Muscle of back (tissue), 13 donors: ENCODE measurements at places on chromosomes 13 and 19.
A peak's percentile ranks its signal among the peaks of the same experiment; 100 is the strongest.

- no peak for DNase-seq
Observed at GRCh38 chr13:46374710-46375109, 12.3 kb downstream of the RUBCNL start.

DNA sequence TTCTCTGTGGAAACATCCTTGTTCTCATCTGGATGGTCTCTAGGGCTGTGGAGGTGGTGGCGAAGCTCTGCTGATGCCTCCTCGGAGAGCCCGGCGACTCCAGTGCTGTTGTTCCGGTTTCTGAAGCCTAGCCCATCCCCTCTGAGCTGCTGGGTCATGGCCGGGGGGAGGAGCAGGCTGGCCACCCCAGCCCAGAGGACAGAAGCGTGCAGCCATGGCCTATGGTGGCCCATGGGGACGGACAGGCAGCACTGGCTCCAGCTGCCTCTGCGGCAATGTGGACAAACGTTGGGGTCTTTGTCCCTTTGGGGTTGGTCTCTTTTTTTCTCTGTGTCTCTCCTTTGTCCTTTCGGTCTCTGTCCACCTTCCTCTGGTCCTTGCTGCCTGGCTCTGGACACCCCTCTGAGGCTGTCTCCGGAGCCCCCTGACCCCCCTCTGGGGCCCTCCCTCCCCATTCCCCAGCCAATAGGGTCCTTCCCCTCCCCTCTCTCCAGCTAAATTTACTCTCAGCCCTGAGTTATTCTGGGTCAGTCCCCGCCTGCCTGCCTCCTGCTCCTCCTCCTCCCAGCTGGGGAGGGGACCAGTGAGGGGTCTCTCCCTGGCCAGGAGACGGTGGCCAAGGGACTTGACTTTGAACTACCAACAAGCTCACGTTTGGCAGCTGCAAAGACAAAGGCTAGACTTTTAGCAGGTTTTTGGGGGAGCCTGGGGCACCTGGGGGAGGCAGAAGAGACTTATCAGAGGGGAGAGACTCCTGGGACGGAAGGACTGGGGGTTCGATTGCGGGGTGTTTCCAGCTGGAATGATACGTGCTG lies at the start of gene HRC:
Gene HRC (minus strand): TSS at position 392 of the 815 bp plus-strand sequence. CDS start 159 bp downstream, at position 233.
- peak; percentile 61 for DNase-seq

DNA sequence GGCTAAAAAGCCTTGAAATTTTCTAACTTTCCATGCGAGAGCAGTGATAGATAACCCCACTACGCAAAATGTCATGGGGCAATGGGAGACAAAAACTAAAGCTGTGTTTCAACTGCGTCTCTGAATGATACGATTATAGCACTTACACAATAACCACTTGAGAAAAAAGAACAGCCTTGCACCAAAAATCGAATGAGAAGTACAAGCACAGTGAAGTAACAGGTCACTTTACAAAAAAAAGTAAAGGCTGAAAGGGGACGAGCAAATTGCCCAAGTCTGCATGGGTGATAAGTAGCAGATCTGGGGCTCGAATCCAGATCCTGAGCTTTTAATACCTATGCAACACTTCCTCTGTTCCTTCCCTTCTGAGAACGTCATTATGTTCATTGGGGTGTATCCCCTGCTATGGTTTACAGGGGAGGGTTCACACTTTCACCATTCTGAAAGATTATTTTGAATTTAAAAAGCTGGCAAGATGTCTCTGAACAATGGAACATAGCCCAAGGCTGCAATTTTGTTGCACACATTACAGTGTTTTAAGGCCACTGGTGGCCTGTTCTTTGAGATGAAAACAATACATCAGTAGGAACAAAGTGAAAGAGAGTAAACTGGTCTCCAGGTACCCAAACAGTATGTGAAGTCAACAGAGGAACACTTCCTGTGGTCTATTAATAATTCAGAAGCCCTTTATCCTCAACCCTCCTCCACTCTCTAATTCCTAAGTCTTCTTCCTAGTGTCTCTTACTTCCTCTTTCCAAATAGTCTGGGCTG lies 3.2 kb downstream of the CPB2 start:
- DNase-seq, result no peak

- DNase-seq, result no peak
Observed at GRCh38 chr13:100798739-100799361, 124.3 kb upstream of the TMTC4 start.

- no peak for DNase-seq
Observed at GRCh38 chr19:15101479-15102082, 5.6 kb upstream of the SYDE1 start.

DNA sequence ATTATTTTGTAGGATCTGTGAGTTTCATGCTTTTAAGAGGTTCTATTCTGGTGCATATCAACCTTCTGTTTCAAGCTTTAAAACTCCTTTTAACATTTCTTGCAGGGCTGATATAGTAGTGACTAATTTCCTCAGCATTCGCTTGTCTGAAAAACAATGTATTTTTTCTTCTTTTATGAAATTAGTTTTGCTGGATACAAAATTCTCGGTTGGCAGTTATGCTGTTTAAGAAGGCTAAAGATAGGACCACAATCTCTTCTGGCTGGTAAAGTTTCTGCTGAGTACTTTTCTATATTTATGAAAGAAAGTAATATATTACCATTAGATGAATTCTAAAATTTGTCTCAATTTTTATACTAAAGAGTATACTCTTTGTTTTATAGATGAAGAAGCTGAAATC lies 487.8 kb upstream of the SPRY2 start:
- no peak for DNase-seq

DNA sequence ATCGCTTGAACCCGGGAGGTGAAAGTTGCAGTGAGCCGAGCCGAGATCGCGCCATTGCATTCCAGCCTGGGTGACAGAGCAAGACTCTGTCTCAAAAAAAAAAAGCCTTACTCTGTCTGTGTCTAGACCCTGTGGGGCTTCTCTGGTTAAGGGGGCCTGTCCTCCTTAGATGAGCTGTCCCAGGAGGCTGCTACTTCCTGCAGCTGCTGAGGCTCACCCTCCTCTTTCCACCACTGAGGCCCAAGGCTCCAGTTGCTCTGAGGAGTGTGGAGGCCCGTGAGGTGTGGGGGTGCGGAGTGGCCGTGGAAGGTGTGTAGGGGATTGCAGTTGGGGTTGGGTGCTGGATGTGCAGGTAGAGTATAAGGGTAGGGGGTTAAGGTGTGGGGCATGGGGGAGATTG lies 22.1 kb upstream of the RASA3 start:
- no peak for DNase-seq

GRCh38 chr19:56124578-56124977 lies 3.5 kb upstream of the ZNF787 start:
- DNase-seq, result no peak

DNA sequence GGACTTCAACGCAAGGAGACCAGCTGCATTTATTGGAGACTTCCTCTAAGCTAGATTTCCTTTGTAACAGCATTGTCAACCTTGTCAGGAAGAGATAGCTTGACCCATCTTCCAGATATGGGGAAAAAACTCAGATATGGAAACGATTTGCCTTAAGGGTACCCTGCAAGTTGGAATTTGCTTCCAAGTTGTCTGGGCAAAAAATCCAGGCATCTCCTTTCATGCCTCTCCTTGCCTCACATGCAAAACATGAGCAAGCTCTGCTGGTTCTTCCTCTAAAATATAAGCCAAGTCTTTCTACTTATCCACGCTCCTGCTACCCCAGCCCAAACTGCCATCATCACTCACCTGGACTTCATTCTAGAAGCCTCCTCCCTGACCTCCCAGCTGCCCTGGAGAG lies 6.4 kb upstream of the DNMT1 start:
- no peak for DNase-seq

GRCh38 chr13:64755961-64756360 lies 2474.2 kb downstream of the PCDH9 start:
- no peak for DNase-seq

GRCh38 chr13:37481011-37481884 lies 117.3 kb downstream of the POSTN start:
- DNase-seq, result peak; percentile 94

GRCh38 chr19:54201980-54202379 lies 1.3 kb downstream of the RPS9 start:
- DNase-seq, result no peak

GRCh38 chr19:29089315-29089870 lies 123.6 kb downstream of the UQCRFS1 start:
- peak; percentile 16 for DNase-seq

- no peak for DNase-seq
Observed at GRCh38 chr19:18616023-18616422, 3.4 kb downstream of the TMEM59L start.

- no peak for DNase-seq
Observed at GRCh38 chr13:50544211-50544610, 299.3 kb downstream of the DLEU7 start.

GRCh38 chr13:45149964-45150363 lies 29.7 kb downstream of the GTF2F2 start:
- no peak for DNase-seq

GRCh38 chr13:78383071-78383484 lies 220.3 kb downstream of the POU4F1 start:
- DNase-seq, result peak; percentile 59

GRCh38 chr13:75258159-75258782 lies 223.7 kb downstream of the TBC1D4 start:
- DNase-seq, result peak; percentile 44

- no peak for DNase-seq
Observed at GRCh38 chr13:44876782-44877324, 112.4 kb downstream of the NUFIP1 start.

DNA sequence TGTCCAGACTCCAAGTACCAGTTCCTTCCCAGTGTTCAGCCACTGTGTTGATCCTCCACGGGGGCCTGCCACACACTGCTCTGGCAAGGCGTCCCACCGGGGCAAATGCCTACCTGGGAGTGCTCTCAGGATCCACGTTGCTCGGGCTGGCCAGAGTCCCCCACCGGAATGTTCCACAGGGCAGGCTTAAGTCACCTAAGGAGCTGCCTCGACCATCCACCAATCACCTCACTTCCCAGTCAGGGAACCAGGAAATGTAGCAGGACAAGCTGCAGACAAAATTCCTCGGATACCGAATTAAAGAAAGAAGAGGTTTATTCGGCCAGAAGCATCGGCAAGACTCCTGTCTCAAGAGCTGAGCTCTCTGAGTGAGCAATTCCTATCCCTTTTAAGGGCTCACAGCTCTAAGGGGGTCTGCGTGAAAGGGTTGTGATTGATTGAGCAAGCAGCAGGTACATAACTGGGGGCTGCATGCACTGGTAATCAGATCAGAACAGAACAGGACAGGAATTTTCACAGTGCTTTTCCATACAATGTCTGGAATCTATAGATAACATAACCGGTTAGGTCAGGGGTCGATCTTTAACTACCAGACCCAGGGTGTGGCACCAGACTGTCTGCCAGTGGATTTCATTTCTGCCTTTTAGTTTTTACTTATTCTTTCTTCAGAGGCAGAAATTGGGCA lies 56.9 kb upstream of the EDNRB start:
- DNase-seq, result no peak

- DNase-seq, result peak; percentile 23
Observed at GRCh38 chr13:28820099-28821051, at the start of gene MTUS2. TSS of gene MTUS2 (plus strand) at chr13:28820339.

GRCh38 chr13:113158946-113159345 lies 498 bp downstream of the PROZ start:
- no peak for DNase-seq

DNA sequence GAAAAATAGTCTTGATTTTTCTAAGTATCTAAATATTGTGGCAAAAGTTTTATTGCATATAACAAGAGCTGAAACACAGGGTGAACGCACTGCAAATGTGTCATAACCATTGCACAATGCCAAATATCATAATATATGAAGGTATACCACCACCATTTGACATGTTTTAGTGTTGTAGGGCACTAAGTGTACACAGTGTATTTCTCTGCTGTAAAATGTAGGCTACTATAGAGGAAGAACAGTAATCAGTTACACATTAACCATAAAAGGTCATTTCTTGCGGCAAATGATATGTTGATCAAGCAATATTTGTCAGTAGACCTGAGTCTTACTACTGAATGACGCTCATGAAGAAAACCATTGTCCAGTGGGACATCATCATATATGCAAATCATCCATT lies 18.3 kb upstream of the KLF5 start:
- no peak for DNase-seq

GRCh38 chr13:99659226-99659625 lies 158.0 kb downstream of the TM9SF2 start:
- no peak for DNase-seq

DNA sequence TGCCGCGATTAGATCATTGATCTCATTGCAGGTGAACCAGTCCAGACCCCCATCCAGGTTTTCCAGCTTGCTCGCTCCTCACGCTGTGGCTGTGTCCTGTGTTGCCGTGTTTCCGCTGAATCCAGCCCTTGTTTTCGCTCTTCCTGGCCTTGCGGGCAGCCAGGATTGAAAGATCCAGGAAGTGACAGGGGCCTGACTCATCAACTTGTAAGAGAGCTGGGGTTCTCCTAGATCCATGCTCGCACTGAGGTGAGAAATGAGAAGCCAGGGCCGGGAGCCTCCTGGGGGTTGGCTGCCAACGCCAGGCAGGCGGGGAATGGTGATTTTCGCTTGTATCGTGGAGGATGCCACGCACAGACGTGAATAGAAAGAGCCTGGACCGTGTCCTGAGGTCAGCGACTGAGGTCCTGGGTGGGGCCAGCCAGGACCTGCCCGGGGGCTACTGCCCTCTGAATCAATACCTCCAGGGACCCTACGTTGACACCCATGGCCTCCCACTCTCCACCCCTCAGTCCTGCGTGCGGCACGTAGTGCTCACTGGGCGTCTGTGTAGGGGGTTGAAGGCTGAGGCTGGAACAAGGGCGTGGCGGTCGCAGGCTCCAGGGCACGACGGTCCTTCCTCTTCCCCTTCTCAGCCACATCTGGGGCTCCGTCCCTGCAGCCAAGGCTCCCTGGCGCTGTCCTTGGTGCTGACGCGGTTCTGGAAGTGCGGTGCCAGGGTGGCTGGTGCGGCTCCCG lies 7.3 kb upstream of the PTPRH start:
- DNase-seq, result peak; percentile 90

DNA sequence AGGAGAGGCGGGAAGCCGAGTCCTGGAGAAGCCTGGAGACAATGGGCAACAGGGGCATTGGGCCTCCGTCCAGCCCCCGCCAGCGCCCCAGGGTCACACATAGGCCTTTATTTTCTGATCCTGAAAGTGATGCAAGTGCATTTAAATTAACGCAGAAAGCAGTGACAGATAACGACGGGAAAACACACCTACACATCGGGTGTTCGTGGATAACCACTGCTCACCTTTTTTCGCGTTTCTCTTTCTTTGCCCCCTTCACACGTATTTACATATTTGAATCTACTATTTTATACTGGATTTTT lies 30.4 kb upstream of the GRTP1 start:
- DNase-seq, result no peak
